ENCODE measurements at places on chromosomes 6 and 20. TPM values are rescaled to one million over a fixed set of nuclear protein-coding genes. Genes with fewer than 3 reads are reported as not detected.

GRCh38 chr20:50820515-50821256 is 25.8 kb downstream of the BCAS4 start:
- DNase-seq, result no peak
- H3K27ac ChIP-seq, result no peak overlapping the region
- H3K4me3 ChIP-seq, result no peak overlapping the region
- no peaks in the 10 kb centered on the region for H3K36me3 ChIP-seq
- no peaks in the 10 kb centered on the region for H3K27me3 ChIP-seq
- peaks cover 12% of the 10 kb centered on the region for H3K4me1 ChIP-seq

DNA sequence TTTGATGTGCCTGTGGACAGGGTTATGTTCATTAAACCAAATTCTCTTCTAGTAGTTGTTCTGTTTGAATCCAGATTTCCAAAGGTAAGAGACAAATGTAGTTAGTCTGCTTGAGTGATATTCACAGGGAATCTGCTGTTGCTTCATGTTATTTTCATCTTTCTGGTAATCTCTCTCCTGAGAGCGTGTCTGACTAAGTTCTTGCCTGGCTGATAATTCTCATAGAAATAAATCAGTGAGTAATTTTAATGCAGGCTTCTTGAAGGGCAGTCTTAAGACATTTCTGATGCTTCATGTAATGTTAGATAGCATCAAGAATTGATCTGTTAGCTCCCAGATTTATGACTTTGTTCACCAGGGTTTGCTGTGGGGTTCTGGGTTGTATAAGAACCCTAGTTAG is 54.2 kb downstream of the CTNNBL1 start:
- H3K4me1 ChIP-seq, result peaks cover 8% of the 10 kb centered on the region
- no peak overlapping the region for H3K4me3 ChIP-seq
- H3K36me3 ChIP-seq, result peaks cover 35% of the 10 kb centered on the region
- no peak overlapping the region for H3K27ac ChIP-seq
- DNase-seq, result no peak

GRCh38 chr20:62053465-62054196 is 12.1 kb downstream of the TAF4 start:
- no peak for DNase-seq
- no peaks in the 10 kb centered on the region for H3K27me3 ChIP-seq
- no peak overlapping the region for H3K4me3 ChIP-seq
- H3K36me3 ChIP-seq, result no peaks in the 10 kb centered on the region

DNA sequence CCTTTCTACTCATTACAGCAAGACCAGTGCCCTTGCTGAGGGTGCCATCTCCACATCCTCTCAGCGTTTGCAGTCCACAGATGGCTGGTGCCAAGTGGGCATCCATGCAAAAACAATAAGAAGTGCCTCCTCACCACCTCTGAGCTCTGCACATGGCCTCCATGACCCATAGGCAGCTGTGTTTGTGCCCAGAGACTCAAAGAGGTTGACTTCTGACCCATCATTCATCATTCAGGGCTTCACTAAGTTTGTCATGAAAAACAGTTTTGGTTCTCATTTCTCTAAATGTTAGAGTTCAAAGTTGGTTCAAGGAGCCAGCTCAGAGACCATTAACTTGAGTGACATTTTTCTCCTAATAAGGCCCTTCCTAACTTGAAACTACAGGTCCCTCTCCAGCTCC is 512.6 kb upstream of the MAP3K7 start:
- H3K27ac ChIP-seq, result no peak overlapping the region
- H3K36me3 ChIP-seq, result no peaks in the 10 kb centered on the region
- H3K4me1 ChIP-seq, result peaks cover 6% of the 10 kb centered on the region
- H3K4me3 ChIP-seq, result no peak overlapping the region
- no peaks in the 10 kb centered on the region for H3K27me3 ChIP-seq

The SEMG1 gene
- not detected for total RNA-seq

DNA sequence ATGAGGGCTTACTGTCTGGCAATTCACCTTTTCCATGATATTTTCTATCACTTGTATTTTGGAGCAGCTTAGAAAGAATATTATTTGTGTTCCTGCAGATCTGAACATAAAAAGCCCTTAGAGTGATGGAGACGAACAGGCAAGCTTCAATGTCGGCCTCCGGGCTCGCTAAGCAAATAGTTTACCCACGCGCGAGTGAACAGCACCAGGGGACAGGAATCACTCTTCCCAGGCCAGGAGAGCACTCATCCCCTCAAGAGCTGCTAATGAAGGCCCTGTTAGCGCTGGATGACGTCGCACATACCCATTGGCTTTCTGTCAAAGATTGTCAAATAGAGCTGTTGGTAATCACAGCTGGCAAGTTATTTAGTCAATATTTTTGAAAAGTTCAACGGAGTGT is 395.7 kb downstream of the ZFAND3 start:
- peaks cover 33% of the 10 kb centered on the region for H3K4me1 ChIP-seq
- DNase-seq, result peak; percentile 70
- H3K36me3 ChIP-seq, result no peaks in the 10 kb centered on the region
- H3K4me3 ChIP-seq, result no peak overlapping the region
- no peak overlapping the region for H3K27ac ChIP-seq
- H3K27me3 ChIP-seq, result no peaks in the 10 kb centered on the region

DNA sequence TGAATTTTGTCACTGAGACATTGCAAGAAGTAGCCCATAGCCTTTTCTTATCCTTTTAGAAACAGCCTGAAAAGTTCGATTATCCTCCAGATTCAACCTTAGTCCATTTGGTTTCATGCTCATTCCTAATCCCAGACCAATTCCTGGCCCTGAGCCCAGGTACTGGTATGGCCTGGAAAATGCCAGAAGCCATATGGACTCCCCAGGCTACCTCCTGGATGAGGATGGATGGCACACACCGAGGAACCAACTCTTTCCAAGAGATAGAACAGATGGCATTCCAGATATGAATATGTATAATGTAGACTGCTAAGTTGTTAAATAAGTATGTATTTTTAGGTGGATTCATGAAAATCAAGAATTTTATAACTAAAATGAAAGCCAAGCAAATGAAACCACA is 51.6 kb upstream of the SNAP25 start:
- H3K4me3 ChIP-seq, result no peak overlapping the region
- DNase-seq, result no peak
- no peak overlapping the region for H3K27ac ChIP-seq
- H3K36me3 ChIP-seq, result no peaks in the 10 kb centered on the region
- no peaks in the 10 kb centered on the region for H3K27me3 ChIP-seq
- H3K4me1 ChIP-seq, result peaks cover 4% of the 10 kb centered on the region

GRCh38 chr20:33836277-33836676 is 25.1 kb downstream of the CHMP4B start:
- no peak overlapping the region for H3K27ac ChIP-seq
- peaks cover 95% of the 10 kb centered on the region for H3K4me1 ChIP-seq
- H3K4me3 ChIP-seq, result no peak overlapping the region
- no peaks in the 10 kb centered on the region for H3K36me3 ChIP-seq

DNA sequence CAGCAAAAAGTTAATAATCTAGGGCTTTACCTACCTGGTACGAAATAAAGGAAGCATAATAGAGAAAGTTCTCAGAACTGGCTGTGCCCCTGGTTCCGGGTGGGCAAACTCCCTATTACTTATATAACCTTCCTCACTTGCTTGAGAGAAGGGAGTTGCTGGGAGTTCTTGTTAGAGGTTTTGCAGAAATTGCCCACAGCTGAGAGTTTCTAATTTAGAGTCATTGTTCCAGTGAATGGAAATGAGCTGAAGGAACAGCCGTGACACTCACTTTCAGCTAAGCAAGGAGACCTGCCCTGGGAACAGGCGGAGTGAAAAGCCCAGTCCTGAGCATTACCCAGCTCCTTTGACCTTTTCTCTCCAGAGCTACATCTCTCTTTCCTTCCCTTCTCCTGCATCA is 594.6 kb upstream of the FLRT3 start:
- H3K36me3 ChIP-seq, result no peaks in the 10 kb centered on the region
- H3K4me3 ChIP-seq, result no peak overlapping the region
- DNase-seq, result no peak
- no peaks in the 10 kb centered on the region for H3K4me1 ChIP-seq
- no peak overlapping the region for H3K27ac ChIP-seq

- H3K4me1 ChIP-seq, result no peaks in the 10 kb centered on the region
- no peaks in the 10 kb centered on the region for H3K36me3 ChIP-seq
- no peak for DNase-seq
Measured at GRCh38 chr6:48389146-48390043, 278.4 kb upstream of the PTCHD4 start.

DNA sequence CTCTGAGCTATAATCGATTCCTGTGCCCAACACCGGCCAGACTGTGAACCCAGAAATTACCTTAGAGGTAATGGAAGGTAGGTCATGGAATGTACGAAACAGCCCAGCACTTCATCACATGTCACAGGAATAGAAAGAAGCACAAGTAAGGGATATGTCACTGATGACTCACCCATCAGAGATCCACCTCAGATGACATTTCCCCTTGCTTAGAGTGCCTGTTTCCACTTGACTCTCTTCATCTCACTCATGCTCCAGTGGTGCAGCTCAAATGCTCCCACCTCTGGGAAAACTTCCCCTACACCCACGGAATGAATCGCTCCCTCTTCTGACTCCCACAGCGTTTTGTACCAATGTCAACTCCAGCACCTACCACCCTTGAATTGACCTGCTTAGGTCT is 381.6 kb upstream of the CNR1 start:
- H3K4me1 ChIP-seq, result no peaks in the 10 kb centered on the region
- no peaks in the 10 kb centered on the region for H3K27me3 ChIP-seq
- H3K4me3 ChIP-seq, result no peak overlapping the region

GRCh38 chr20:57615445-57615811 is 4.8 kb downstream of the ZBP1 start:
- H3K36me3 ChIP-seq, result no peaks in the 10 kb centered on the region
- DNase-seq, result no peak
- H3K27ac ChIP-seq, result no peak overlapping the region
- H3K4me3 ChIP-seq, result no peak overlapping the region
- no peaks in the 10 kb centered on the region for H3K4me1 ChIP-seq
- no peaks in the 10 kb centered on the region for H3K27me3 ChIP-seq

GRCh38 chr20:32603046-32603726 is 18.1 kb upstream of the NOL4L start:
- no peak for DNase-seq
- H3K36me3 ChIP-seq, result no peaks in the 10 kb centered on the region
- H3K27ac ChIP-seq, result no peak overlapping the region
- H3K4me3 ChIP-seq, result no peak overlapping the region
- no peaks in the 10 kb centered on the region for H3K27me3 ChIP-seq

DNA sequence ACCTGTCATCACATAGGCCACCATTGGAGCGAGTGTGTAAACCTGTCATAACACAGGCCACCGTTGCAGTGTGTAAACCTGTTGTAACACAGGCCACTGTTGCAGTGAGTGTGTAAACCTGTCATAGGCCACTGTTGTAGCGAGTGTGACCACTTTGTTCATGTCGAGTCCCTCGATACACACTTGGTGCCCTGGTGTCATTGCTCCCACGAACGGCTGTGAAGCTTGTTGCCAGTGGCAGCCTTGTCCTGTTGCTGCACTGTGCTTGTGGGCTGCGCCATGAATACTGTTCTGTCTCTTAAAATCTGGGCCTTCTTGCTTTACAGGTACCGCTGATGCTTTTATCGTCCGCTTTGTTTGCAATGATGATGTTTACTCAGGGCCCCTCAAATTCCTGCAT is 61.4 kb upstream of the SLC22A1 start:
- DNase-seq, result no peak
- no peaks in the 10 kb centered on the region for H3K27me3 ChIP-seq
- no peak overlapping the region for H3K27ac ChIP-seq
- H3K4me1 ChIP-seq, result no peaks in the 10 kb centered on the region
- peaks cover 82% of the 10 kb centered on the region for H3K36me3 ChIP-seq

GRCh38 chr20:50634191-50634590 is 57.2 kb downstream of the RIPOR3 start:
- no peaks in the 10 kb centered on the region for H3K36me3 ChIP-seq
- no peak for DNase-seq
- peaks cover 34% of the 10 kb centered on the region for H3K4me1 ChIP-seq
- no peak overlapping the region for H3K4me3 ChIP-seq

GRCh38 chr20:50415516-50416268 is 94.5 kb upstream of the PTPN1 start:
- H3K27me3 ChIP-seq, result no peaks in the 10 kb centered on the region
- H3K4me1 ChIP-seq, result peaks cover 59% of the 10 kb centered on the region
- DNase-seq, result peak; percentile 99
- H3K27ac ChIP-seq, result peak overlapping the region; percentile 92
- peak overlapping the region; percentile 28 for H3K4me3 ChIP-seq

The TTK gene
- total RNA-seq, result 0.83 TPM

DNA sequence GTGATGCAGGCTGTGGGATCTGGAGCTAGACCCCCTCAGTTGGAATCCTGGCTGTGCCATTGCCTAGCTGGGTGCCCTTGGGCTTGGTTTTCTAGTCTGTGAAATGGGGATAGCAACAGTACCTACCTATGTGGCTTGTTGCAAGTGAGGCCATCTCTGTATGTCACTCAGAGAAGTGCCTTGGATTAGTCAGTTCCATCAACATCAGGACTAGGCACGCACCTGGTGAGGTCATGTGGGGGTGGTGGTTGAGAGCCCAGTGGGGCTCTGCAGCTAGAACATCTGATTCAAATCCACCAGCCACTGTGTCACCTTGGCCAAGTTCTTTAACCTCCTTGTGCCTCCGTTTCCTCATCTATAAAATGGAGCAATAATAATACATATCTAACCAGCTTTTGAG is 12.5 kb downstream of the TCF15 start:
- H3K4me1 ChIP-seq, result peaks cover 20% of the 10 kb centered on the region
- H3K27ac ChIP-seq, result no peak overlapping the region
- H3K4me3 ChIP-seq, result no peak overlapping the region
- H3K36me3 ChIP-seq, result no peaks in the 10 kb centered on the region

DNA sequence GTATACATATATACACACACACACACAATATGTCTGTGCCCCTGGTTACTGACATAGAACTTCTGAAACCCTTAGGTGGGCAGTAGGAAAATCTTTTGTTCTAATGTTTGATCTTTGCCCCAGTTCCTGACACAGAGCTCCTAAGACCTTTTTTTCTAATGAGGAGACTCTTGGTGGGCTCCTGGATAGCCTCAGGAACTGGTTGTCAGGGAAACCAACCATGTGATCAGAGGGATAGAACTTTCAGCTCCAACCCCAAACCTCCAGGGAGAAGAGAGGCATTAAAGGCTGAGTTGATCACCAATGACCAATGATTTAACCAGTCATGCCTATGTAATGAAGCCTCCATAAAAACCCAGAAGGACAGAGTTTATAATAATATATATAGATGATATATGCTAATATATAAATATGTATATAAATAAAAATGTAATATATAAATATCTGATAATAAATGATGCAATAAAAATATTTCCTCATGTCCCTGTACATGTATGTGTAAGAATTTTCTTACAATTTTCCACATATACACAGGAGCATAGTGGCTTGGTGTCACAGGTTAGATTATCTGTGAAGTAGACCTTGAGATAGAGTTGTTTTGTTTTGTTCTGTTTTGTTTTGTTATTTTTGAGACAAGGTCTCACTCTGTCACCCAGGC is 93.3 kb downstream of the GPX5 start:
- DNase-seq, result no peak
- H3K36me3 ChIP-seq, result no peaks in the 10 kb centered on the region
- H3K4me3 ChIP-seq, result no peak overlapping the region
- H3K4me1 ChIP-seq, result no peaks in the 10 kb centered on the region
- no peak overlapping the region for H3K27ac ChIP-seq

The KIAA1755 gene
- total RNA-seq, result 13.3 TPM

Measured in esophagus muscularis mucosa (tissue), 4 donors.